ENCODE measurements at places on chromosomes 11 and 22.

DNA sequence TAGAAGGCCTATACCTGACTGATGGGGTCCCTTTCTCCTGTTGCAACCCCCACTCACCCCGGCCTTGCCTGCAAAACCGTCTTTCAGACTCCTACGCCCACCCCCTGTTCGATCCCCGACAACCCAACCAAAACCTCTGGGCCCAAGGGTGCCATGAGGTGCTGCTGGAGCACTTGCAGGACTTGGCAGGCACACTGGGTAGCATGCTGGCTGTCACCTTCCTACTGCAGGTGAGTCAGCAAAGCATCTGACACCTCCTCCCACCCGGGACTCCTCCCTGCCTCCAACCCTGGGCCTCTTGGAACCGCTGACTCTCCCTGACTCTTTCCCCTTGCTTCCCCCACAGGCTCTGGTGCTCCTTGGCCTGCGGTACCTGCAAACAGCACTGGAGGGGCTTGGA, 1.2 kb downstream of the ROM1 start:
- no peak for DNase-seq

DNA sequence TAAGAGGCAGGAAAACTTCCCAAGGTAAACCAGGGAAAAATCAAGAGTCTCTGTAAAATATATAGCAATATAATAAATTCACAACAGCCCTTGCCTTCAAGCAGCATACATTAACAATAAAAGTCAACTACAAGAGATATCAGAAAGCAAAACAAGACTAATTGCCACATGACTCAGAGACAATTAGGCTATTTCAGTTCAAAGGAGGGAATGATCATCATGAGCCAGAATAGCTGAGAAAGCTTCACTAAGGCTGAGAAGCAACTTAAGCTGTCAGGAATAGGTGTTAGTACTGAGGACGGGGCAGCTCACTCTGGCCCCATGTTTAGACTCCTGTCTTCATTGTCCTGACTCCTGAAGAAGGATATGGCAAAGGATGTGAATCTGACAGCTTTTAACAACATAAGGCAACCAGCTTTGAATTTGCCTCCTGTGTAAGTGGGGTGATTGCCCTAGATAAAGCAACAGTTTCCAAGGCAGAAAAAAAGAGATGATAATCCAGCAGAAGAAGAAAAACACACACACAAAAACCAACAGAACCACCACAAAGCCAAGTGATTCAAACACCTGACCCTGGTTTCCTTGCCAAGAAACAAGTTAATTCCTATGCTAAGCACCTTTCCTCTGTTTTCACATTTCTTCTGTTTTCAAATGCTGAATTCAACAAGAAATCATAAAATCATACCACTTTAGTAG, 60.8 kb downstream of the SIK3 start:
- peak; percentile 48 for DNase-seq

GRCh38 chr11:88484873-88485621, 147.5 kb upstream of the CTSC start:
- DNase-seq, result peak; percentile 75

DNA sequence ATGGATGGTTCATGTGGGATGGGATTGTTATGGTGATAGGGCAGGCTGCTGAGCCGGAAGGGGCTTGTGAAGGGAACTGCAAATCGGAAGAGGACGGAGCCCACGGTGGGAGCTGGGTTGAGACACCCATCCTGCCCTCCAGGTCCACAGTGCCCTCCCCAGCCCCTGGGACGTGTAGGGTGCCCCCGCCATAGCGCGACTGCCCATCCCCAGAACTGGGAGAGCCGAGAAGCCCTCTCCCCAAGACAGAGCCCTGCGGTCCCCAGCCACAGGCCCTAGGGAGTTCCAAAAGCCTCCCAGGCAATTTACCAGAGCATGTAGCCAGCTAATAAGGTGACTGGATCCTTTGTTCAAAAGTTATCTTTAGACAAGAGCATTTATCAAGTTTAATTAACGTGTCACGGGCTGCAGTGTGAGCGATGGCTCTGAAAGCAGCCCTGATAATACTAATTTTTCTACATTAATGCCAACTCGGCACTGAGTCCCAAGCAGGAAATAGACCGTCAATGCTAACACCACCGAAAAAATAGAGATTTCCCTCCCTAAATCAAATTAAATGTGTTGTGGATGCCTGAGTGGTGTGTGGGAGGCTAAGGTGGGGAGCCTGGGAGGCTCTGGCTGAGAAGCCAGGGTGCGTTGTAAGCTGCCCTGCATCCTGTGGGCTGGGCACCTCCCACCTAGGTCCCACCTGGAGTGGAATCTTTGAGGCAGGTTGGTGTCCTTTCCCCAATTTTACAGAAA, 76.8 kb upstream of the RTL6 start:
- no peak for DNase-seq

DNA sequence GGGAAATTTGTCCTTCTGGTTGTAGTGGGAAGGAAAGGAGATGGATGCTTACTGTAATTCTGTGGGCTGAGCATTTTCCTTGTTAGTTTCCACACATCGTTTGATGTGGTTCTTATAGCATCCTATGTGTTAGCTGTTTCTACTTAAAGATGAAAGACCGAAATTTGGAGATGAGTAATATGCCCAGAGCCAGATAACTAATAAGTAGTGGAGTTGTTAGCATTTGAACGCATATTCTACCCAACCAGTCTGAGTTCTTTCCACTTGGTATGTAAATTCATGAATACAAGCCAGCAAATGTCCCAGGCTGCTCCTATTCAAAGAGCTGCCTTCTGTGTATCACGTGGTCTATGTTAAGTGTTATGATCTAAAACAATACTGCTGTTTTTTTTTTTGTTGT, 14.6 kb downstream of the SPECC1L start:
- no peak for DNase-seq

- DNase-seq, result peak; percentile 47
Observed at GRCh38 chr11:65642014-65642671, 4.2 kb downstream of the SIPA1 start.

DNA sequence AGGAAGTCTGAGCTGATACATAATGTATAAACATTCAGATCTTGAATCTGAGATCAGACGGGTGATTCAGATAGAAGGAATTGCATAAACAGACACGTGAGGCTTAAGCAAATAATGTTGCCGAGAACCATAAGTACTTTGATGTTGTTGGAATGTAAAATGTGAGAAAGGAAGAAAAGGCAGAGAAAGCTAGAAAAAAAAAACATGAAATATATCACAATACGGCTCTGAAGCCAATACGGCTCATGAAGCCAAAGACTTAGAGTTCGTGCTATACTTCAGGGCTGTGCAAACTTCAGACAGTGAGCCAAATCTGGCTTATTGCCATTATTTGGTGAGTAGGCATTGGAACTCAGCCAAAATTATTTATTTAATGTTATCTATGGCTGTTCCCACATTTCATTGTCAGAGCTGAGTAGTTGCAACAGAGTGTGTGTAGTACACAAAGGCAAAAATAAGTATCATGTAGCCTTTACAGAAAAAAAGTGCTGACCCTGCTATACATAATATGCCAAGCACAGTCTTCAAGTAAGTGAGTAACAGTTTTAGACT, 673.3 kb downstream of the CNTN5 start:
- peak; percentile 28 for DNase-seq

GRCh38 chr11:111378861-111379601, at the start of gene POU2AF1:
Gene POU2AF1, minus strand, starts transcription at chr11:111379275. Its CDS starts 98 bp downstream, at chr11:111379177.
- no peak for DNase-seq

- no peak for DNase-seq
Observed at GRCh38 chr11:8230921-8231847, 32.5 kb downstream of the LMO1 start.

DNA sequence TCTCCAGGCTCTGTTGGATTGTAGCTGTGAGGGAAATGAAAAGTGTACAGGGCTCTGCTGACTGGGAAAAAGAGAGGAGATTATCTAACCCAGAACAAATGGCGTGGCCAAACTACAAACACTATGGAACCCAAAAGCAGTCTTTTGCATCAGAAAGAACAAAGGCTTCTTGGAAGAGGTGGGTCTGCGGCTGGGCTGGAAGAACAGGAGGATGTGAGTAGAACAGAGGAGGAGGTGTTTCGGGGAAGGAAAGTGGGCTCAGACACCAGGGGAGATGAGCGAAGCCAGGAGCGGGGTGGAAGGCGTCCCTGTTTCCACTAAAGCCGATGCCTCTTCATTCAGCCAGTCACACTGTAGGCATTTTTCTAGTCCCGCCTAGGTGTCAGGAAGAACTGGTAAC, 12.0 kb downstream of the OVOL1 start:
- DNase-seq, result no peak

GRCh38 chr22:26665813-26666231, 8.4 kb downstream of the MIAT start:
- no peak for DNase-seq

DNA sequence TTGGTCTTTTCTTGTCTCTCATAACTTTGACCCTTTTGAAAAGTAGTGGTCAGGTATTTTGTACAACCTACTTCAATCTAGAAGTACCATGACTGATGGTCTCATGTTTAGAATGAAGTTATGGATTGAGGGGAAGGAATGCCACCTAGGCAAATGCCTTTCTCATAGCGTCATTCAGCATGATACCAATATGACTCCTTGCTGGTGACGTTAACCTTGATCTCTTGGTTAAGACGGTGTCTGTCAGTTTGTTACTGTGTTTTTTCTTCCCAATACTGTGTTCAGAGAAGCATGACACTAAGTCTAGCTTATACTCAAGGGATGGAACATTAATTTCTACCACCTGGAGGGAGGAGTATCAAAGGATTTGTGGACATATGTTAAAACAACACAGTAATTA, 130.9 kb downstream of the KIF18A start:
- no peak for DNase-seq

DNA sequence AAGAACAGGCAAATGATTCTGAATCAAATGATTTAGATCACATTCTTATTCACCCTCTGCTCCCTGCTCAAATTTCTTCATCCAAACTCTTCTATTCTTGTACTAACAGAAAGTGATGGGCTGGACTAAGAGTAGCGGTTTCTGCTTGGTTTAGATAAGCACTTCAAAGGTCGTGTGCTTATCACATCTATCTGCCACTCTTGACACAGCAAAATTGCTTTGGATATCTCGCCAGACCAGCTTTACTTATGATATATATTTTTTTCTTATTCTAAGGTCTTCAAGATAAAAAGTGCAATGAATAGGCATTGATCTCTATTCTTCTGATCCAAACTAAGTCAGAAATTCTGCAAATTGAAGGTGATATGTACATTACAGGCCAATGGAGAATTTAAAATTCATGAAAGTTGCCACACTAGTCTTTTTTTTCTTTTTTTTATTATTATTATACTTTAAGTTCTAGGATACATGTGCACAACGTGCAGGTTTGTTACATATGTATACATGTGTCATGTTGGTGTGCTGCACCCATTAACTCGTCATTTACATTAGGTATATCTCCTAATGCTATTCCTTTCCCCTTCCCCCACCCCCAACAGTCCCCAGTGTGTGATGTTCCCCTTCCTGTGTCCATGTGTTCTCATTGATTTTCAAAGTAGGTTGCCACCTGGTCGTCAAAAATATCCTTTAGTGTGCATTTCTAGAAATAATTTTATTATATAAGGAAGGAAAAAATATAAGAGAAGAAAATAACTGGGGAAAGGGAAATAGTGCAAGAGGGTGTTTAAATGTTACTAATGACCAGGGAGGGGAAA, 1941.0 kb upstream of the RAG2 start:
- peak; percentile 99 for DNase-seq

GRCh38 chr11:5232176-5232575, 2.1 kb downstream of the HBD start:
- no peak for DNase-seq

- peak; percentile 73 for DNase-seq
Observed at GRCh38 chr22:43186272-43187170, at the start of gene TTLL12. Gene TTLL12, minus strand, starts transcription at chr22:43187134. Its CDS starts 65 bp downstream, at chr22:43187069.

GRCh38 chr11:128724891-128725611, 31.2 kb downstream of the FLI1 start:
- no peak for DNase-seq

DNA sequence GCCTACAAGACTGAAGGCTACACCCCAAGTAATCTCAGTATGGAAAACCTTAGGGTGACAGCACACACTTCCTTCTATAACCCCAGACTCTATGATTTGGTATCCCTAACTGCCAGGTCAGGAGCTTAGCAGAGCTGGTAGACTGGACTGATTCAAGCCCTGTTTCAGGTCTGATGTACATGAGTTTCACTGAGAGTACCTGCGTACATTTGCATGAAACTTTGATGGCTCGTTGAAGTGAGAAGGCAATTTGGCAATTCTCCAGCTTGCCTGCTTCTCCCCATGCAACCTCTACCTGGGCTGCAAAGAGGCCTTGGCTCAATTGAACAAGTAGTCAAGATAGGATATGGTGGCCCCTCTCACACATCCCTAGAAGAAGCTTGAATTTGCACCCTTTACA, 10.2 kb downstream of the FIBIN start:
- DNase-seq, result no peak

DNA sequence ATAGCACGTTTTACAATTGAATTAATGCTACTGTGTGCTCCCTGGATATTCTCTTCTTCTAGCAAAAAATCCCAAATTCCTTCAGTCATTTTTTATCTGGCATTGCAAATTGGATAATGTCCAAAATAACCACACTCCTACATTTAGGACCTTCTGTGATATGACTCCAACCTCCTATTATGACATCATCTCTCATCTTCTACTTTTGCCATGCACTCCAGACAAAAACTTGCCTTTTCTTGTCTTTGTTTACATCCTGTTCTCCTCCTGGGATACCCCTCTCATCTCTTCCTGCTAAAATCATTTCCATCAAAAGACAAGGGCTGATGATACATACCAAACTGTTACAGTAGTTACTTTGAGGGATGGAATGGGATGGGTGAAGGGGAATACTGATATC, 20.6 kb upstream of the TMEM218 start:
- DNase-seq, result no peak

DNA sequence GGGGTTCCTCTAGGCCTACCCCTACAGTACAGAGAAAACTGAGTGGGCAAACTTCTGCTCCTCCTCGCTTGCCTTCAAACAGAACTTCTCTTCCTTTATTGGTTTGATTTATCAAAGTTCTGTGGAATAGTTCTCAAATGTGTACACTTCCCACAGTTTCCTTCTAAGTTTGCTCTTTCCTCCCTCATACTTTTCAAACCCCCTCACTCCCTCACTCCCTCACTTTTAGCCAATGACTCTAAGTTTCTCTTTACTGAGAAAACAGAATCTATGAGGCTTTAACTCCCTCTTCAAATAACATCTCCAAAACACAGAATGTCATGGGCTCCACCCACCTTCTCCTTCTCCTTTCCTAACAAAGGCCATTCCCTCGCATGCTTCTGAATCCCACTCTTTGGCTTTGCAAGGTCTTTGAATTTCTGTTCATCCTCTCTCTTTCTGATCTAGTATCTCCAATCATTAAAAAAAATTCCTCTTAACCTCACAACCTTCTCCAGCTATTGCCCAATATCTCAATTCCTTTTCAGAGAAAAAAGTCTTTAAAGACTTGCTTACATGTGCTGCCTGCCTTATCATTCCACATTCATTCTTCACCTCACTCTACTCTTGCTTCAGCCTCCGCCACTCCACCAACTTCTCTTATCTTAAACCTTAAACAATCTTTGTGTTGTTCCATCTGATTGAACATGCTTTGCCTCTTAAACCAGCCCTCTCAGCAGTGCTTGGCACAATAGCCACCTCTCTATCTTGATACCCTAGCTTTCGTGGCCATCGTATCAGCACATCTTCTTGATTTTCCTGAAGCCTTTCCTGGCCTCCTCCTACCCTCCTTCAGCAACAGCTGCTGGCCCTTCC, 57.2 kb downstream of the DDI1 start:
- no peak for DNase-seq

Data from hematopoietic multipotent progenitor cell treated with erythropoietin and hydrocortisone succinate and interleukin-3 and kit ligand, for 6 days (in vitro differentiated cells).